ENCODE measurements at places on chromosomes 12 and 14. TPM values are rescaled to one million over a fixed set of nuclear protein-coding genes. Genes with fewer than 3 reads are reported as not detected.

FOXG1 gene
- total RNA-seq = not detected

- no peak for DNase-seq
Measured at GRCh38 chr12:3293446-3294161, 197.4 kb upstream of the PRMT8 start.

GRCh38 chr12:111045941-111046340, 125.6 kb upstream of the MYL2 start:
- DNase-seq = no peak

- no peak for DNase-seq
Measured at GRCh38 chr14:96979611-96980074, 182.5 kb downstream of the VRK1 start.

TAS2R8 gene
- 0.21 TPM for total RNA-seq

DNA sequence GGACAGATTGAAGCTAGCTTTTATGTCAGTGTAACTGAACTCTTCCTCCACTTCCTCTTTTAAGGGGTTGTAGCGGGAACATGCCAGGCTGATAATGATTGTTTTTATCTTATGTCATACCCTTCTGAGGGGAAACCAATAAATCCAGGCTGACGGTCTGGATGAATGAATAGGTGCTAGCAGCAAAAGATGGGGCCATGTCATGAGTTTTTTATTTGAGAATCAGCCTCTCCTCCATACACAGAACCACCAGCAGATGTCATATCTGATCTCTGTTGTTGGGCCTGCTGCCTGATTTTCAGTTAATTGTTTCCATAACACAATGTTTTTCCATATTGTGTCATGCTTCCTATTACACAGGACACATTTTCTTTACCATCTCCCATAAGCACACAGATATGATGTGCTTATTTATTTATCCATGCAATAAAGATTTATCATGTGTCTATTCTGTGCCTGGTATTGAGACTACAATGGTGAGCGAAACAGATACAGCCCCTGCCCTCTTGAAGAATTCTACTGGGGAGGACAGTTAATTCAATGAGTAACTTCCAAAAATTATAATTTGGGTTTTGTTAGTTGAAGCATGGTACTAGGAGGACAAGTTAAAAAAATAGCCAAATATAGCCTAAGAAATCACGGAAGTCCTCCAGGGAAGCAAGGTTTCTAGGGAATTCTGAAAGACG, 33.6 kb upstream of the CRY1 start:
- no peak for DNase-seq

- DNase-seq = peak; percentile 83
Measured at GRCh38 chr12:6230321-6231110, 30.3 kb downstream of the CD9 start.

All from adrenal gland (tissue), 19 donors.